AG10803 (cell line): ENCODE measurements at places on chromosomes 4 and X.

- DNase-seq: no peak
These were observed 29.9 kb upstream of the TET2 start for GRCh38 chr4:105116616-105117319.

- no peak for DNase-seq
These were observed 47.0 kb downstream of the SPRY1 start for GRCh38 chr4:123443401-123444289.

GRCh38 chr4:42709392-42710065 is 52.6 kb upstream of the ATP8A1 start:
- DNase-seq: no peak

DNA sequence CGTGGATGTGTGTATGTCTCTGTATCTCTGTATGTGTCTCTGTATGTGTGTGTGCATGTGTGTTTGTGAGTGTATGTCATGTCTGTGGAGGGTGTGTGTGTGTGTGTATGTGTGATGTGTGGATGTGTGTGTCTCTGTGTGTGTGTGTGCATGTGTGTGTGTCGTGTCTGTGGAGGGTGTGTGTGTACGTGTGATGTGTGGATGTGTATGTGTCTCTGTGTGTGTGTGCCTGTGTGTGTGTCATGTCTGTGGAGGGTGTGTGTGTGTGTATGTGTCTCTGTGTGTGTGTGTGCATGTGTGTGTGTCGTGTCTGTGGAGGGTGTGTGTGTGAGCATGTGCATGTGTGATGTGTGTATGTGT is 51.6 kb upstream of the ADRA2C start:
- DNase-seq: no peak

- DNase-seq: no peak
These were observed 150.2 kb upstream of the HAND2 start for GRCh38 chr4:173680278-173680677.

DNA sequence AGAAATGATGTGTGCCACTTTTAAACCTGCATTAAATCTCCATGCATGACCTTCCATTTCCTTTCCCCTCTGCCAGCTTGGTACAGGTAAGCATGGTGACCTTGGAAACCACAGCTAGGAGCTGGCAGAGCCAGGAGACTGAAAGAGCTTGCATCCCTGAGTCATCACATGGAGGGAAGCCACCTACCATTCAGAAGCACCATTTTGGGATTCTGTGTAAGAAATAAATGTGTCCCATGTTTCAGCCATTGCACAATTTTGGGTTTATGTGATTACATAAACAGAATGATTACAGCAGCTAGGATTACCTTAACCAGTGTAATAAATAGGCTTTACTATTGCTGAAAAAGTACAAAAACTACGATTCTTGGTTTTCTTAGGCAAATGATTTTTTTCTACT is 17.3 kb upstream of the CCDC149 start:
- DNase-seq: peak; percentile 47

- no peak for DNase-seq
These were observed 16.4 kb downstream of the EPHA5 start for GRCh38 chr4:65653740-65654361.

- no peak for DNase-seq
These were observed 205.1 kb upstream of the TLL1 start for GRCh38 chr4:165667969-165668368.

DNA sequence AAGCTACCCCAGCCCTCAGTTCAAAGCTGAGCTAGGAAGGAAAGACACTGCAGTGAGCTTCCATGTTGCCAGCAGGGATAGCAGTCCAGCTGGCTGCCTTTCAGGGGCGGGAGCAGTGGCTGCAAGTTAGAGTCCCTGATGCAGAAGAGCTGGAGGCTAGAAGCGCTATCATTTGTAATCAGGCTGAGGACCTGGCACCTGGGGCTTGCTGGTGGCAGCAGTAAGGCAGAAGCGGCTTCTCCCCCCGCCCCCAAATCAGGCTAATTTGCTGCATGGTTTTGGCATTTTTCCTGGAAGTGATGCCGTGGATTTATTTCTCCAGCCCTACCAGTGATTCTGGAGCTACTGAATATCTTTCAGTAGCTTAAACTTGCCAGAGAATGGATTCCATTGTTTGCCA is 203.3 kb downstream of the CLCN4 start:
- DNase-seq: peak; percentile 0

GRCh38 chrX:69146739-69147138 is 18.5 kb downstream of the PJA1 start:
- no peak for DNase-seq

DNA sequence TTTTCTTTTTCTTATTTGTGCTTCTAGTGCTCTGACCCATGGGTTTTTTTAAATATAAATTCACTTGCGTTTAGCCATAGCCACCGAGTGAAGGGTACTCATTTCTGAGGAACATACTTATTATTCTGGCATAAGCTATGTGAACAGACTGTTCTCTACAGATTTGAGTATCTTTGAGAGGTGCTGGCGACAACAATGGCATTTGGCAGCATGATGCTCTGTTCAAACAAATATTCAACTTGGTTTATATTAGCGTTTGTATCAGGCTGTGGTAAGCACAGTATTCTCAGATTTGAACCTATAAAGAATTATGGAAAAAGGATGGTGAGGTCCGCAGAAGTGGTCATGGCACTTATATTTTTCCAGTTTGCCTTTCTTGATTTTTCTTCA is 108.7 kb upstream of the LIMCH1 start:
- no peak for DNase-seq

DNA sequence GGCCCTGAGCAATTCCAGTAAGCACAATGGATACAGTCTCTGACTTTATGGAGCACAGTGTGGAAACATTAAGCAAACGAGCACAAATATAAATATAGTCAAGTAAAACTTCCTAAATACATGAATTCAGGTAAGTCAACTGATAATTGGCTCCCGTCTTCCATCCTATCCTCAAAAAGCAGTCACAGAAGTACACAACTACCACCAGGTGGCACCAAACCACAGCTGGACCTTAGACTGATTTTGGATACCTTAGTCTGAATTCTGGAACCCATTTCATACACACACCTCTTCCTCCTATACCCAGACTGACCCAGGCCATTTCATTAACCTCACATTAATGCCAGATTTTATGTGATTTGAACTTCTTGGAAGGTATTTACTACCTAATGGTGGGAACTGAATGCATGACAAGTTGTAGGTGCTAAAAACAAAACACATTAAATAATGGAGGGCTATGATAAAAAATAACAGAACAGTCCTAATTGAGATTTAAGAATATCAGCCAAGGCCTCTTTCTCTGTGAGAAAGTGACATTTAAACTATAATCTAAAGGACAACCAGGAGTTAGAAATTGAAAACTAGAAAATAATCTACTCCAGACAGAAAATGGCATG is 77.5 kb downstream of the ELF2 start:
- DNase-seq: peak; percentile 81

GRCh38 chrX:15033917-15034316 is 160.7 kb downstream of the MOSPD2 start:
- no peak for DNase-seq

- DNase-seq: peak; percentile 22
These were observed 2.4 kb downstream of the DIPK2B start for GRCh38 chrX:45198301-45198700.

- no peak for DNase-seq
These were observed 32.0 kb upstream of the KIAA0232 start for GRCh38 chr4:6750286-6751221.

DNA sequence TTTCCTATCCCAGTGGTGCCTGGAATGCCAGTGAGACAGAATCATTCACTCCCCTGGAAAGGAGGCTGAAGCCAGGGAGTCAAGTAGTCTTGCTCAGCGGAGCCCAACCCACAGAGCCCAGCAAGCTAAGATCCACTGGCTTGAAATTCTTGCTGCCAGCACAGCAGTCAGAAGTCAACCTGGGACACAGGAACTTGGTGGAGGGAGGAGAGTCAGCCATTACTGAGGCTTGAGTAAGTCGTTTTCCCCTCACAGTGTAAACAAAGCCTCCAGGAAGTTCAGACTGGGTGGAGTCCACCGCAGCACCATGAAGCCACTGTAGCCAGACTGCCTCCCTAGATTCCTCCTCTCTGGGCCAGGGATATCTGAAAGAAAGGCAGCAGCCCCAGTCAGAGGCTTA is 283.2 kb upstream of the CPEB2 start:
- DNase-seq: peak; percentile 12

DNA sequence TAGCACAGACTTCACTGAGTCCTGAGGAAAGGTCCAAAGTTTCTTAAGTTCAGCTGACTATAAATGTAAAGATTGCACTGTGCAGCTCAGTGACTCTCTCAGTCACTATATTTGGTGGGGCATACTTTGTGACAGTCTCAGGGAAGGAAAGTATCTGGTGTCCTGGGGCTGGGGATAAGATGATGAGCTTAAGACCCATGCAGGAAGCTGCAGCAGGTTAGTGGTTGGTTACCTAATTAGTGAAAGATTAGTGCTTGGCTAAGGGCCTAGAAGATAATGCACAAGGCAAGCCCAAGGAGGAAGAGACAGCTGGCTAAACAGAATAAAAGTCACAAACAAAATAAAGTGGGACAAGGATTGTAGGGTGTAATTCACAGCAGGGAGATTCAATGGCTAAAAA is 25.4 kb upstream of the SLITRK4 start:
- DNase-seq: no peak

GRCh38 chrX:128807367-128807766 is 715.9 kb downstream of the SMARCA1 start:
- no peak for DNase-seq

DNA sequence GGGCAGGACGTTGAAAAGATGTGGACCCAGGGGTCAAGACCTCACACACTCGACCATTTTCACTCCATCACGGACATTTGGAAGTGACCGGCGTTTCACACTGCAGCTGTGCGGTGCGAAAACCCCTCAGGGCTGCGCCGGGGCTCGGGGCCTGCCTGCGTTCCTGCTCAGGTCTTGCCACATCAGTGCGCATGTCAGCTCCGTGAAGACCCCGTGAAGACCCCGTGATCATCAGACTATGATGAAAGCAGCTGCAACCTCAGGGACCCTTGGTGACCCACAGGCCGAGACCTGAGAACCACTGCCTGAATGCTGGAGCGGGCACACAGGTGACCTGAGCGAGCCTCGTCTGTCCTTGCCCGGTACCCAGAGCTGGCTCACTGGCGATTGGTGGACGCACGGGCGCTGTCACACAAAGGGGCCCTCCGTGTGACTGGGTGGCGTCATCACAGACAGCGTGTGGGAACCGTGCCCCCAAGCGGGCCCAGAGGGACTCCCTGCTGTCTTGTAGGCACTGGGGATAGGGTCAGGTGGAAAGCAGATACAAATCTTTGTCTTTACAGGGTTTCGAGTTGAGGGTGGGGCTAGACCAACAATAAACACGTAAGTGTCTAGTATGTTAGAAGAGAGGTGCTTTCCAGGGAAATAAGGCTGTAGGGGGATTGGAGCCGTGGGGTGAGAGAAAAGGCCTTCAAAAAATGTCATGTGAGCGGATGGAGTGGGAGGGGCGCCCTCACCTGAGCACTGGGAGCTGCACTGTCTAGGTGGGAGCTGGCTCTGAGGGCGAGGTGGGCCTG is 12.7 kb downstream of the MSANTD1 start:
- no peak for DNase-seq

GRCh38 chr4:105661028-105661427 is 47.5 kb downstream of the INTS12 start:
- DNase-seq: no peak

DNA sequence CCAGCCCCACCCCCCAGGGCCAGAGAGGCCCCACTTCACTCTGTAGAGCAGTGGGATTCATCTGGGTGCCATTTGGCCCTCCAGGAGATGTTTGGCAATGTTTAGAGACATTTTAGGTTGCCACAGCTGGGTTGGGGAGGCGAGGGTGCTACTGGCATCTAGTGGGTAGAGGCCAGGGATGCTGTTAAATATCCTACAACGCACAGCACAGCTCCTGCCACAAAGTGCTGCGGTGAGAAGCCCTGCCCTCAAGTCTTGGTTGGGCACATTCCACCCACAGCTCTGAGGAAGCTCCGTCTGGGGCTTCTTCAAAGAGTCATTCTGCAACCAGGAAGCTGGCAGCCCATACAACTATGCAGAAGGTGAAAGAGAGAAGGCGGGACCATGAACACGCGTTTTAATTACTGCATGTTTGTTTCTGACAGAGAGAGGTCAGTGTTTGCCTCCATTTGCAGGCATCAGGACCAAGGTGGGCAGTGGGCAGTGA is 48.1 kb upstream of the FAM9C start:
- no peak for DNase-seq

GRCh38 chrX:45745479-45745878 is 544.8 kb upstream of the DIPK2B start:
- DNase-seq: peak; percentile 17

- DNase-seq: no peak
These were observed 78.6 kb upstream of the STS start for GRCh38 chrX:7068939-7069367.

DNA sequence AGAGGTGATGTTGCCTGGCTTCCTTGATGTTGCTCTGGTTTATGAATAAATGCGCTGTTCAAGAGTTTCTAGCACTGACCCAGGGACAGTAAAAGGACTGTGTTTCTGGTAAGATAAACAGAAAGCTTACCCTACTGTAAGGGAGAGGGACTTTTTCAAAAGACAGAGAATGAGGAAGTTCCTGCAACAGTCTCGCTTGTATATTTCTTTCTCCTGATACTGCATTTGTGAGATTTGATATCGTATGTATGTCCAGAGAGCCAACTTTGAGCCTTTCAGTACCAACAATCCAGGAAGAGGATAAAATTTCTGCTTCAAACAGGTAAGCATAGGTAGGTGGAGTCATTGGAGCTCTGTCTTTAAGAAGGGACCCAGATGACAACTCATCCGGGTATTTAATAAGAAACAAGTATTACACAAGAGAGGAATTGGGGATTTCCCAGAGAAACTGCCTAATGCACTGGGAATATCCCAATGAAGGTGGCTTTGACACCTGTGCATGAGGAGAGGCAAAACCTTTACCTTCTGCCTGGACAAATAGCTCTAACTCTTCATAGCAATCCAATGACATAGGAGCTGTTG is 773 bp downstream of the DAPP1 start:
- no peak for DNase-seq

- DNase-seq: peak; percentile 33
These were observed 141.5 kb downstream of the RPS6KA6 start for GRCh38 chrX:84046403-84046984.

GRCh38 chr4:6206771-6207290 is 6.5 kb upstream of the JAKMIP1 start:
- no peak for DNase-seq

DNA sequence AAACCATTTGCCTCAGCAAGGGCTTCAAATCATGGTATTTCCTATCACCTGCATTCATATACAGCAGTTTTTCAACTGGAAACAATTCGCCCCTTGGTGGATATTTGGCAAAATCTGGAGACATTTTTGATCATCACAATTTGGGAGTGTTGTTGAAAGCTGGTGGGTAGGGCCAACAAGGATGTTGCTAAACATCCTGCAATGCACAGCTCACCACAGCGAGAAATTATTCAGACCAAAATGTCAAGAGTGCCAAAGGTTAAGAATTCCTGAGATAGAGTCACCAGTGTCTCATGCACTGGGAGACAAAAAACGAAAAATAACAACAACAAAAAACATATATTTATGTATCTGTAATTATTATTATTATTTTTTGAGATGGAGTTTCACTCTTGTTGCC is 435.2 kb upstream of the CTSO start:
- DNase-seq: peak; percentile 70

GRCh38 chr4:117429061-117429460 is 343.7 kb upstream of the TRAM1L1 start:
- no peak for DNase-seq

- DNase-seq: no peak
These were observed 2.3 kb upstream of the PPP2R3B start for GRCh38 chrX:389021-389441.

- peak; percentile 33 for DNase-seq
These were observed 4.3 kb downstream of the GK start for GRCh38 chrX:30657196-30658161.
